ENCODE measurements at places on chromosomes 6 and 20.

- no peak for DNase-seq
These were observed 153.8 kb downstream of the QKI start for GRCh38 chr6:163568275-163568674.

GRCh38 chr6:111658462-111659154 lies 52.9 kb upstream of the TRAF3IP2 start:
- peak; percentile 49 for DNase-seq

DNA sequence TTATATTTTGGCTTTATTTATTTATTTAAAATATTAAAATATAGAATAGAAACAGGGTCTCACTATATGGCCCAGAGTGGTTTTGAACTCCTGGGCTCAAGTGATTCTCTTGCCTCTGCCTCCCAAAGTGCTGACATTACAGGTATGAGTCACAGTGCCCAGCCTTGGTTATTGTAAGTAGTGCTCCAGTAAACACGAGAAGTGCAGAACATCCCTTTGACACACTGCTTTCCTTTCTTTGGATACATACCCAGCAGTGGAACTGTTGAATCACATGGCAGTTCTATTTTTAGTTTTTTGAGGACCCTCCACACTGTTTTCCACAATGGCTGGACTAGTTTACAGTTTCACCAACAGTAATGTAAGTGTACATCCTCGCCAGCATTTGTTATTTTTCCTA lies 203.9 kb downstream of the PHF3 start:
- DNase-seq = no peak

- DNase-seq = peak; percentile 84
These were observed 56.3 kb downstream of the PREX1 start for GRCh38 chr20:48771542-48771941.

- no peak for DNase-seq
These were observed 45.9 kb upstream of the CENPW start for GRCh38 chr6:126293891-126294524.

DNA sequence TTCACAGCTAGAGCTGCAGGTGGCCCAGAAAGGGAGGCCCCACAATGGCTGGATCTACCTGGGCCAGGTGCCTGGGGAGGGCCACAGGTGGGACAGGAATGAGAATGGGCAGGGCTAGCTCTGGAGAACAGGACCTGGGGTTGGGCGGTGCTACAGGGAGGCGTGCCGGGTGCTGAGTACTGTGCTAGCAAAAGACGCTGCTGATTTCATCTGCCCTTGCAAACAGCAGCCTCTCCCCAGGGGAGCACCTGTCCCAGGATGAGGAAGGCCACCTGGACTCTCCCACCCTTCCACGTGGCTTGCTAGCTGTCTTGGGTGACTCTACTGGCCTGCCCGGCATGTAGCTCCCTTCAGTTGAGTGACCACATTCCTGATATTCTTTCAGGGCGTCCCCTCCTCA lies 6.6 kb upstream of the YTHDF1 start:
- no peak for DNase-seq

DNA sequence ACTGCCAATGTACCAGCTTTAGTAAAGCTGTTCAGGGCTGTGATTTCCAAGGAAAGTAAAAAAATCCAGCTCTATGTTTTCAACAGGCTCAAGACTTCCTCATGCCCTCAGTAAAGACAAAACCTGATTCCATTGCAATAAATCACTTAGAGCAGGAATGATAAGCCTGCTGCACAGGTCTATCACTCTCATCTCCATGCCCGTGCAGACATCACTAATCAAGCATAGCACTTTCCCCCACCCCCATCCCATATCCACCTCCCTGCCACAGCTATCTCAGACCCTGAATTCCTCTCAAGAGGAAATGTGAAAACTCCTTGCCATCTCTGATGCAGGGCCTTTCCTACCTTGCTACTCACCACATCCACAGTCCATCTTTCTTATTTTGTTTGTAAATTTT lies 554.9 kb downstream of the MAFB start:
- DNase-seq = no peak

DNA sequence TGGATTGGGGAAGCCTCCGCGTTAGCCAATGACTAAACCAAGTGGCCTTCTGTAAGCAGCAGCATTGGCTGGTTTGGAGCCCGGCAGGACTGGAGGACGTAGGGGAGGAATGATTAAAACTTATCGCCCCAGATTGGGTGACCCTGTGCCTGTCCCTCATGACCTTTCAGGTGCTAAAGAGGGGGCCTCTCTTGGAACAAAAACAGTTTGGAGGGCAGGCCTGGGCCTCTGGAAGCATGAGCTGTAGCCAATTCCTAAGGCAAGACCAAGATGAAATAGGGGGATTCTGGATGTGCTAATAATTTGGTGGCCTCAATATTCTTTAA lies 1.4 kb downstream of the GMPR start:
- peak; percentile 86 for DNase-seq

- no peak for DNase-seq
These were observed 17.2 kb downstream of the SERINC3 start for GRCh38 chr20:44504402-44505307.

DNA sequence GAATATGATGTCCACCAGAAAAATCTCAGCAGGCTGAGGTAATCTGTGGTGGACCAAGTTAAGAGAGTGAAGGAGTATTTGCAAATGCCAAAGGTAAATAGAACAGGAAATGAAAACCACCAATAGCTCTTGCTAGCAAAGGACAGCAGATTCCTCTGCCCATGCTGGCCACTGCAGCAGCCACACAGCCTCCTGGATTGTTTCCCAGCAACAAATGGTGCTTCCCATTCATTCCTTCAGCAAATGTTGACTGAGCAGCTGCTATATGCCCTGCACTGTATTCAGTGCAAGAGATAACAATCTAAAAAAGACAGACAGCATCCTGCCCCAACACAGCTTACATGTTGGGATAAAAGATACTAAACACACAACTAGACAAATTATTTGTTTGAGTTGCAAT lies 11.0 kb downstream of the ROS1 start:
- no peak for DNase-seq

DNA sequence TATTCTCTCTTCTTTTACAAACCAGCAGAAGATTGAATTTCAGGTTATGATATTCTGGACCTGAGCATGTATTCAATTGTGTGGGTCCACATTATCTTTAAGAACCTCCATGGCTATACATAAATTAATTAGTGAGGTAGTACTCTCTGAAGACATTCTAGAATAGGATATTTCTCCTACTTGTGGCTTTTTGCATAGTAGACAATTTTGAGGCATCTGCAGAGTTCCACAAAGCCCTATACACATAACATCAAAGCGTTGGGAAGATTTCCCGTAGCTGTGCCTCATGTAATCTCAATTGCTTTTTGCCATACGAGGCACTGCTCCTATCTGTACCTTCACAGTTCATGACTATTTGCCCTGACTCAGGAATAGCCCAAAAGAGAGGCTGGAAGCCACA lies 395.4 kb upstream of the RGS17 start:
- no peak for DNase-seq

- no peak for DNase-seq
These were observed 93.6 kb downstream of the RPP40 start for GRCh38 chr6:4910037-4910760.

- DNase-seq = peak; percentile 69
These were observed 2.6 kb downstream of the ARMC2 start for GRCh38 chr6:108850669-108851465.

DNA sequence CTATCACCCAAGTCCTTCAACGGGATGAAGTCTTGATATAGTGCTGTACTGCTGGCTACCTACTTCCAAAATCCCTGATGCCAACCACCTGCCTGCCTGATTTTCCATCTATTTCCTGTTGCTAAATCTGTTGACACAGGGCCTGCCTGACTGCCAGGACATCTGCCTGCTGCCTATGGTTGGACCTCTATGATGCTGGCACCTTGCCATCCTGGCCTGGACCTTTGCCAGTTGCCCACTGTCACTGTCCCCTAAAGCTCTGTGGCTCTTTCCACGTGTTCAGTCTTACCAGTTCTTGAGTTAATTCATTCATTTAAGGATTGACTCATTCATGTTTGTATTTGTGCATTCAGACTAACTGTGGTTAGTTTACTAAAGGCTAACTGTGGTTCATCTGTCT lies 9.2 kb upstream of the RGS17 start:
- no peak for DNase-seq

GRCh38 chr6:13668291-13668928 lies 43.2 kb downstream of the RANBP9 start:
- no peak for DNase-seq

DNA sequence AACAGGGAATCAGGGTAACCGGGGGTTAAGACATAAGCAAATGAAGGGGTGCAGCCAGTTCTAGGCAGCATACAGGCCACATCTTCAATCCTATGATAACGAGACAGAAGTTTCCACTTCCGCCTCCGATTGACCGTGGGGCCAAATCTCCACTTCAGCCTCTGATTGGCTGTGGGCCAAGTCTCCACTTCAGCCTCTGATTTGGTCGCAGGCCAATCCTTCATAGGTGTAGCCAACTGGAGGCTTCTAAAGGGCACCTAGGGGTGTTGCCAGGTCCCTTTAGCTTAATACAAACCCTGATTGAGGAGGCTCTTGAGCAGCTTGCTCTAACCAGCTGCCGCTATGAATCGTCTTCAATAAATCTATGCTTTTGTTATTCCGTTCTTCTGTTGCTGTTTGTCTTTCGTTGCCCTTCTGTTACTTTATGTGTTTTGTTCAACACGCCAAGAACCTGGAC lies 2.1 kb upstream of the ERGIC3 start:
- peak; percentile 57 for DNase-seq

DNA sequence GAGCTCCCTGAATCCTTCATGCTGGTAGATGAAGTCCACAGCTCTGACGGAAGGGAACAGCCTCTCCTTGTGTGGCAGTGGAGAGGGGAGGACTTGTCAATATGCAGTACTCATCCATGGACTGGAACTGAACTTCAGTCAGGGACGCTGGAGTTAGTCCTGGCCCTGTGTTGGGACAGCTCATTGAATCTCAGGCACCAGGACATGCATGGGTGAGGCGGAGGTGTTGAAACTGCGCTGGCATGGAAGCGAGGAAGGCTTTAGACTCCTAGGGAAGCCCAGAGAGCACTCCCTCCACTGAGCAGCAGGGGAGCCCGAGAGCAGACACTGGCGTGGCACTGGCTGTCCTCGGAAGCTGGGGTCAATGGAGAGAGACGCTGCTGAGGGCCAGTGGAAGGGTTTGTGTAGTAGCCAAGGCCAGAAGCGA lies 161.3 kb upstream of the GGTLC1 start:
- peak; percentile 15 for DNase-seq

- DNase-seq = no peak
These were observed 13.7 kb downstream of the PSMB9 start for GRCh38 chr6:32867554-32868256.

GRCh38 chr6:37011656-37012378 lies 6.4 kb downstream of the FGD2 start:
- peak; percentile 46 for DNase-seq

GRCh38 chr20:45008521-45009049 lies 42.3 kb downstream of the STK4 start:
- DNase-seq = no peak

DNA sequence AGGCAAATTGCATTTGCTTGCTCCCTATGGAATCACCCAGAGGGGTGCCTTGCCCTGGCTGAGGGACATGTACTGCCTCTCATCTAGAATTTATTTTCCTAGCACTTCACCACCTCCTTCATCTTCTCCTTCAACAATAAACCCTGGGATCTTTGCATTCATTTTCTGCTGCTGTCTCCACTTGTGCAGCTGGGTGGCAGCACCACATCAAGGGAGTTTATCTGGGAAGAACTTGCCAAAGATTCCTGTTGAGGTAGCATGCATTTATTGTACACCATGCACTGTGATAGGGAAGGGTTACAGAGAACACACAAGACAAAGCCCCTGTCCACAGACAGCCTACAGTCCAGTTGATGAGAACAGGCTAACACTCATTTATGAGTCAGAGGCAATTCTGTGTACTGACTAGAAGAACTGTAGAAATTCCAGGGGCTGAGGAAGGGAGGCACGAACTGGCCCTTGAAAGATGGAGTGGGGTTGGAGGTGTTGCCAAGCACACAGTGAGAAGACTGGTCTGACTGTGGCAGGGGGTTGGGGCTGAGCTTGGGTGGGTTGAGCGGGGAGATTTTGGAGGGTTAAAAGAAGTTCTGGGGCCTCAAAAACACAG lies 17.5 kb downstream of the C20orf173 start:
- DNase-seq = no peak

- DNase-seq = no peak
These were observed 144.0 kb downstream of the UST start for GRCh38 chr6:148890652-148891404.

DNA sequence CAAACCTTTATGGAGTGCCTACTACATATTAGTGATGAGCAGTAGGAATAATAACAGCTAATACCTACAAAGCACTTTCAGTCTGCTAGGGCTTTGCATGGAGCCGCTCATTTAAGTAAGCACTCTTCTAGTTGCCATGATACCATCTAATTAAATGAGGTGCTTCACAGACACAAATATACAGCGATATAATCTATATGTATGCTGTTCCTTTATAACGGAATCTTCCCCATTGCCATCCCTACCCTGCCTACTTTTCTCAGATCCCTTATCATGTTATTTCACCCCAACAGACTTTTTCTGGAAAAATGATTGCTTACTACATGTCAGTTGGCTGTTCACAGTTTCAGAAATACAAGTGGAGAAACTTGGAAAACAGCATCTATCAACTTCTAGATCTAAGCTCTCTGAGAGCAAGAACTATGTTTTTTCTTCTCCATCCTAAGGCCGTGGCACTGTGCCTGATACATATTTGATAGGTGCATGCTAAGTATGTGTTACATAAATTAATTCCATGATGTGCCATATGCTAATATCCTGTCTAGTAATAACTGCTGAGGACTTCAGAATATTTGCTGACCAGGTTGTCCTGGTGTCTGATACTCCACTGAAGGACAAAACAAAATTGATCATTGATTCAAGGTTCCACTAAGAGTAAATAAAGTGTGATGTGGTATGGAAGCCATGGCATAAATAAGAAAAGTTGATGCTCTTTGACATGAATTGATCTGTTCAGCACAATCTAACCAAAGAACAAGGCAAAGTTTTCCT lies 124.6 kb downstream of the GMPR start:
- DNase-seq = no peak

DNA sequence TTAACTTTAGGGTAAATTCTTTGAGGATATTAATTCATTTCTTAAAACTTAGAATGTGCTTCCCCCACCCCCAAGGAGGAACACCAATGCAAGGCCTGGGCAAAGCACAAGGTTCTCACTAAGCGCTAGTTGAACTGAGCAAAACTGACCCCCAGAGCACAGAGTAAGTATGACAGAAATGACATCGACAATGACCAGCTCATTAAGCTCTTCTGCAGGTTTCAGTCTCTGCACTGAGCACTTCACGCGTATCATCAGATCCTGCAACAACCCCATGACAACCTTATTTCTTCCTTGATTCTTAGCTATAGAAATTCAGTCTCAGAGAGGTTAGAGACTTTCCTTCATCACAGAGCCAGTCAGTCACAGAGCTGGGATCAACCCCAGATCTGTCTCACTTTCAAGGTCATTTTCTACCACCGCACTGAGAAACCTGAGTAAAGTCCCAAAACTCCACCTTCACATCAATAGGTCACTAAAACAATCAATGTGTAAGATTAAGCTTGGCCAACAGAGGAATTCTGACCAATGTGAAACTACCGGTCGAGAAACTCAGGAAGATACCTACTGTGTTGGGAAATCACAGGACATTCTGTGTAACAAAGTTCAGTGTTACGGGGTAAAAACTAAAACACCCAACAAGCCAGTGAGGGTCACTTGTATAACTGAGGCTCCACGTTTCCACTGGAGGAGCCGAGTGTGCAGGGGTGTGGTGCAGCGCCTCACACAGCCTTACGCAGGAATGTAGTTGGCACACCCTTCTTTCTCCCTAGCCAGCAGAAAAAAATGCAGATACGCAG lies 129.0 kb upstream of the FOXQ1 start:
- no peak for DNase-seq

GRCh38 chr6:50305660-50306059 lies 255.9 kb upstream of the DEFB112 start:
- DNase-seq = no peak

- no peak for DNase-seq
These were observed 49.8 kb downstream of the BCKDHB start for GRCh38 chr6:80156221-80156620.
